CD4-positive, alpha-beta T cell treated with Interleukin-2 at 100 ng/mL for 4 hours (primary cell): ENCODE measurements at places on chromosomes 11 and 22.

DNA sequence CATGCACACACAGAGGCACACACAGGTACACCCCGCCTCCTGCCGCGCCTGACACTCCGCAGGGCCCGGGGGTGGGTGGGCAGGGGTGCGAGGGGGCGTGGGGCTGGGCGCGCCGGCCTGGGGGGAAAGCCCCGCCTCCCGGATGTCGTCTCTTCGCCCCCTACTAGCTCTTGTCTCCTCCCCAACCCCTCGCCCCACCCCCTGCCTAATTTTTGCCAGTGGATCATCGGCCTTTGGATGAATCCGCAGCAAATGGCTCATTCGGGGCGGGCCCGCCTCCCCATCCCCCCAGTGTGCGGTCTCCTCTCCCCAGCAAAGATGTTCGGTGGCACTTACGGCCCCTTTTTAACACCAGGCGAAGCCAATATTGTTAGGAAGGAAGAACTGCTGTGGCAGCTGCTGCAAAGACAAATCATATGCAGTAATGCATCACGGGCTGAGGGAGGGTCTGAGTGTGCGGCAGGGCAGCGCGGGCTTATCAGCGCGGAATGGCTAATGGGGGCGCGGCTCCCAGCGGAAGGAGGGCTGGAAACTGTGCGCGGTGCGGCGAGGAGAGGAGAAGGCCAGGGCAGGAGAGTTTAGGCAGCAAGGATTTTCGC lies 13.4 kb upstream of the NECTIN1 start:
- DNase-seq = no peak

DNA sequence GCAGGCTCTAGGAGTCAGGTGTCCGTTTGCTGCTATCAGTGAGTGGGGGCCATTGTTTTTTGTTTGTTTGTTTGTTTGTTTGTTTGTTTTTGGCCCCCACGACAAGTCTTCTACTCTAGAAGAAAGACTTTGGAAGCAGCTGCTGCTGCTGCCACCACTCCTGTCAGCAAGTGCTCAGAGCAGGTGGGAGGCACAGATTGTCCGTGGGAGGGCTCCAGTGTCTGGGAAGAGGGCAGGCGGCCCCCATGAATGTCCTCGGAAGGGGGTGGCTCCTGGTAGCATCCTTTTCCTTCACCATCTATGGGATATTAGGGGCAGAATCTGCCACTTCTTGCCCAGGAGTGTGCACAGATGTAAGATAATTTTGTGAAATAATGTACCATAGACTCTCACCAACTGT lies 37.8 kb upstream of the YWHAH start:
- DNase-seq = no peak

DNA sequence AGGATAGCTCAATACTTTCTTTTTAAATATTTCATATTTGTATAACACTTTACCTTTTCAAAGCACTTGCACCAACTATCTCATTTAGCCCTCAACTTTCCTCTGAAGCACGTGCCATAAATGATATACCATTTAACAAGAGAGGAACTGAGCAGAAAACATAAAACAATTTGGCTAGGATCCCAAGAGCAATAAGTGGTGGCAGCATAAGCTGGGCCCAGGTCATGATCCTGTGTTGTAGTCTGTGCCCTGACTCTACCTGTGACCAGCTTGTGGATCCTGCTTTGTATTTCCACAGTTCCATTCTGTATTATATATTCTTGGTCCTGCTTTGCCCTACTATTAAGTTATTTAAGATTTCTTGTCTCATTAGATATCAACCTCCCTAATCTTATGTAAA lies 11.5 kb downstream of the ATP5MG start:
- DNase-seq = no peak

- DNase-seq = no peak
Observed at GRCh38 chr11:29119707-29120618, 896.9 kb downstream of the KCNA4 start.

- DNase-seq = peak; percentile 53
Observed at GRCh38 chr22:19179497-19180048, 1.0 kb upstream of the SLC25A1 start.

GRCh38 chr11:119934267-119934666 lies 203.6 kb downstream of the TRIM29 start:
- no peak for DNase-seq

DNA sequence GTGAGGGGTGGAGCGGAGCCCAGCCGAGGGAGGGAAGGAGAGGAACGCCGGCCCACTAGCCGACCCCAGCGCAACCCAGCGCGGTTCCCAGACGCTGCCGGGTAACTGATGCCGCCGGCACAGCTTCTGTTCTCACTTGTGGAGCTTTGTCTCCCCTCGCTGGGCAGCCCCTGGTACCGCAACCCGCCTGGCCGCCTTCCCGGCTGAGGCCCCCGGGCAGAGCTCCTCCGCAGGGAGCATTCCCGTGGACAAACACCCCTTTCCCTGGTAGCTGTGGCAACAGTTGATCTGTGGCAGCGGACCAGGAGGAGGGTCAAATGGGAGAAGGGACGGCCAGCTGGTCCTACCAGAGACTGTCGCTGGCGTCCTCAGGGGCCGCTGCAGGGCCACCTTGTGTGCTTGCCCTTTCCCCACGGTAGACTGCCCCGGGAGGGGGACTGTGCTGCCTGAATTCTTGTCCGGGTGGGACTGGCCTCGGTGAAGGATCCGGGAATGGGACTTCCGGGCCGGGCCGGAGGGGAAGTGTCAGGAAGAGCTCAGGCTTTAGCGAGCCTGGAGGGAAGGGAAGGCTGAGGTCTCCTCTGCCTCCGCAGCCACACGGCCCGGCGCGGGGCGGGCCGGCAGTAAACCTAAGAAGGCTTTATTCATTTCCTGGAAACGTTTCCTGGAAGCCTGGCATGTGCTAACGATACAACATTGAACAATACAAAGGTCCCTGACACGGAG lies 468.0 kb downstream of the OPCML start:
- no peak for DNase-seq

DNA sequence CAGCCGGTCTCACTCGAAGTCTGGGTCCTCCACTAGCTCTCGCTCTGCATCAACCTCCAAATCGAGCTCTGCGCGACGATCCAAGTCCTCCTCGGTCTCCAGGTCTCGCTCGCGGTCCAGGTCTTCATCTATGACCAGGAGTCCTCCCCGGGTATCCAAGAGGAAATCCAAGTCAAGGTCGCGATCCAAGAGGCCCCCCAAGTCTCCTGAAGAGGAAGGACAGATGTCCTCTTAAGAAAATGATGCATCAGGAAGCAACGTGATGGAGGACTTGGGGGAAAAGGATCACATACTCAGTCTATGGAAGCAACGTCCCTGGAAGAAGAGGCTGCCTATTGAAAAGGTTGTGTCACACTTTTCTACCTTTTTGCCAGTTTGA lies 1.1 kb downstream of the SRSF8 start:
- DNase-seq = no peak

- DNase-seq = no peak
Observed at GRCh38 chr11:123406441-123407129, 23.5 kb upstream of the GRAMD1B start.

- no peak for DNase-seq
Observed at GRCh38 chr11:116989184-116989583, 109.0 kb downstream of the SIK3 start.

GRCh38 chr22:50498322-50498890 lies 9.1 kb downstream of the LMF2 start:
- DNase-seq = peak; percentile 82

DNA sequence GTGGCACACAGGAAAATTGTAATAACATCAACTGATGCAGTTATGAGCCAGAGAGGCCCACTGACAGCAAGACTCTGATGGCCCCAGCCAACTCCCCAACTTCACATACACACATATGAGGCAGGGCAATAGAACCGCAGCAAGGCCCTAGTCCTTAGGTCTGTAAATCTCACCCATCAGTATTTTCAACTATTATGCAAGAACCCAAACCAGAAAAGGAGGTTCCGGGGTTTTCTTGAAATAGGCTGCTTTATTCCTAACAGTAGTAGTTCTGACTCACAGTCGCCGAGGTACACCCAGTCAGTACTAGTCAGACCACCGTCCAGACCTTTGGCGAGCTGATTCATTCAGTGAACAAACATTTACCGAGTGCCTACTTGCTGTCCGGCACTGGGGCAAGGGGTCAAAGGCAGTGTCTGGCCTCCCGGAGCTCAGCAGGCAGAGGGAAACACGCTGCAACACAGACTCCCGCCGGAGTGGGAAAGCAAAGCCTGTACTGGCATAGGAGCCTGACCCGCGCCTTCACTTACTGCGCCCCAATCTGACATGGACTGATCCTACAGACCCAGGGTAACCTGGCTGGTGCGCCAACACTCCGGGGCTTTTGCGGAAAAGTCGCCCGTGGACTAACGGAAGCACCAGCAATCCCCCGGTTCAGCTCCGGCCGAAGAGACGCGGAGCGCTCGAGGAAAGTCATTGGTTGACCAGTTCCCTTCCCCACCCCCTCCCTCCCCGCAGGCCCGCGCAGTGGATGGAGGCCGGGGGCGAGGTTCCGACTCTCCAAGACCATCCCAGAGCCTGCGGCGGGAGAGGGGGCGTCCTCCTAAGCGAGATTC lies 1.3 kb downstream of the PLEKHA7 start:
- no peak for DNase-seq

GRCh38 chr22:43313890-43314474 lies 29.2 kb downstream of the SCUBE1 start:
- DNase-seq = no peak

GRCh38 chr11:77424644-77425043 lies 49.2 kb downstream of the PAK1 start:
- DNase-seq = no peak

GRCh38 chr11:201966-202365 lies 5.2 kb downstream of the BET1L start:
- DNase-seq = no peak

- no peak for DNase-seq
Observed at GRCh38 chr22:45549762-45550378, 47.2 kb downstream of the FBLN1 start.

- DNase-seq = no peak
Observed at GRCh38 chr11:44334356-44335004, 24.5 kb upstream of the ALX4 start.

- DNase-seq = no peak
Observed at GRCh38 chr11:101738452-101738851, 154.6 kb upstream of the TRPC6 start.

GRCh38 chr11:69641681-69642548 lies 959 bp downstream of the CCND1 start:
- no peak for DNase-seq

- DNase-seq = no peak
Observed at GRCh38 chr22:24209016-24209415, 27.7 kb downstream of the SUSD2 start.

- no peak for DNase-seq
Observed at GRCh38 chr11:35363246-35363801, 56.0 kb downstream of the SLC1A2 start.
